ENCODE measurements at places on chromosomes 16 and 17.

DNA sequence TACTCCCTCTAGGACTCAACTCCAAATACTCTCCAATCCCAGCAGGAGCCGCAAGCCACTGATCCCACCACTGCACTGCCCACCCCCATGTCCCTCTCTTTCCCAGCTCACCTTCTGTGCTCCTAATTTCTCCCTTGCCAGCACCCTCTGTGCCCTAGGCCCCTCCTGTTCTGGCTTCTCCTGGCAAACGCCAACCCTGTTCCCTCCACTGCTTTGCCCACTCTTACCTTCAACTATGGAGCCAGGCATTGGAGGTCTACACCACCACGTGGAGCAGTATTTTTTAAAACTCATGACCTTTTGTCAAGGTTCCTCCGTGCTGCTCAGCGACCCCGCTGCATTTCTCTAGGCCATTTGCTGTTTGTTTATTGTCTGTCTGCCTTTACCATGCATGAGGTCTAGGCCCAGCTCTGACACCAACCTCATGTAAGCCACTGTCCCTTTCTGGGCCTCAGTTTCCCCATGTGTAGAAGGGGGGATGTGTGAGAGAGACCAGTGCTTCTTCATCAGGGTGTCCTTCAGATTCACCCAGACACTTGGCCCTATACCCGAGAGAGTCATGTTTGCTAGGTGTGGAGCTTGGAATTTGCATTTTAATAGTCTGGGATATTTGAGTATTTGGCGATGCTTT lies 4.6 kb downstream of the CCDC102A start:
- no peak for DNase-seq

DNA sequence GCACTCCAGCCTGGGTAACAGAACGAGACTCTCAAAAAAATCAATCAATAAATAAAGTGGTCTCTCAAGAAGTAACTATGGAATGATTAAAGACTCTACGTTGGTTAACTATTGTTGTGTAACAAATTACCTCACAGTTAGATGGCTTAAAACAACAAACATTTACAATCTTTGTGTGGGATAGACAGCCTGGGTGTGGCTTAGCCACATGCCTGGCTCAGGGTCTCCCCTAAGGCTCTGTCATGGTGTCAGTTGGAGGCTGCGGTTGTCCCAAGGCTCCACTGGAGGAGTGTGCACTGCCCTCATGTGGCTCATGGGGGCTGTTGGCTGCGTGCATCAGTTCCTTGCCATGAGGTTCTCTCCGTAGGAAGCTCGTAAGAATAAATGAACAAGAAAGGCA lies 294.5 kb downstream of the SNX29 start:
- DNase-seq: peak; percentile 47

DNA sequence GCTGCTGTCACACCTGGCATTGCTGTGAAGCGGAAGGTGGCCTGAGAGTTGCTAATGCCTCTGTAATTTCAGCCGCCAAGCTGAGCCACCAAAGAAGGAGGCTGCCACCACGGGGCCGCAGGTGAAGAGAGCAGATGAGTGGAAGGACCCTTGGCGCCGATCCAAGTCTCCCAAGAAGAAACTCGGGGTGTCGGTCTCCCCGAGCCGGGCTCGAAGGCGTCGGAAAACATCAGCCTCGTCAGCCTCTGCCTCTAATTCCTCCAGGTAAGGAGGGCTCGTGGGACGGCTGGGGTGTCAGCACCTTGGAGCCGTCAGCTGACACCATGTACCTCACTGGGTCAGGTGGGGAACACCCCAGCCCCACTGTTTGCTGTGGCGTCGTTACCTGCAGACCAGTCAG lies 16.2 kb upstream of the IL17C start:
- no peak for DNase-seq

DNA sequence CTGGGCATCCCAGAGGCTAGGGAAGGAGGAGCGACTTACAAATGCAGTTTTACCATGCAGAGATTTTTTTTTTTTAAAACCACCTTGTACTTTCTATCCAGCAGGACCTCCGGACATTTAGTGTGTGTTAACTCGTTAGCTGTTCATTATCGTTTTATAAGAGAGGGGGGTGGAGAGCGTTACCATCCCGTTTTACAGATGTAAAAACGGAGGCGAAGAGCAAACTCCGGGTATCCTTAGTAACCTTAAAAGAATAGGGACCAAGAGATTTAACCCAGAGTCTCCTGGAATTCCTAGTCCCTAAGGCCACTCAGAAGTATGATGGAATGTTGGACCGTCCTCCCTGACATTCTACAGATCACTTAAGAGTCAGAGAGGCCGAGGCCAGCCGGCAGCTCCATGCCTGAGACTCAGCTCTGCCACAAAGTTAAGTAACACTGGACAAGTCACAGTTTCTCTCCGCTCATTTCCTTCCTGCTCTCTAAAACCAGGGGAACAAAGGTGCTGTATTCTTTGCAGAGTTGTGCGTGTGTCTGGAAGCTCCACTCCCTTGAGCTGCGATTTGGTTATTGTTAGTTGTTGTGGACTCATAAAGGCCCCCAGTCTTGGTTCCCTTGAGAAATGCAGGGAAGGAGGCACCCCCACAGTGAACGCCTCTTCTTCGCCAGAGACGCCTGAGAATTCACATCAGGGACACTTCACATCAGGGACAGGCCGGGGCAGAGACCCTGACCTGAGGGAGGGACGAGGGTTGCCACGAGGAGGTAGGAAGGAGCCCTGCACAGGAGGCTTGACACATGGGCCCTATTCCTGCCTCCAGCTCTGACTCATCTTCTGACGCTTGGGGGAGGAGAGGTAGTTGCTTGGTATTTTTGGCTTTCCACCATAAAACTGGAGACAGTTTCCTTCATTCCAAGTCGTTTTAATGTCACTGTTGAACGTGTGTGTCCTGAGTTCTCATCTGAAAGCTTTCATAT lies 1.2 kb downstream of the DUSP14 start:
- peak; percentile 85 for DNase-seq

GRCh38 chr17:3582915-3583314 lies 25.3 kb upstream of the TRPV3 start:
- DNase-seq: no peak

DNA sequence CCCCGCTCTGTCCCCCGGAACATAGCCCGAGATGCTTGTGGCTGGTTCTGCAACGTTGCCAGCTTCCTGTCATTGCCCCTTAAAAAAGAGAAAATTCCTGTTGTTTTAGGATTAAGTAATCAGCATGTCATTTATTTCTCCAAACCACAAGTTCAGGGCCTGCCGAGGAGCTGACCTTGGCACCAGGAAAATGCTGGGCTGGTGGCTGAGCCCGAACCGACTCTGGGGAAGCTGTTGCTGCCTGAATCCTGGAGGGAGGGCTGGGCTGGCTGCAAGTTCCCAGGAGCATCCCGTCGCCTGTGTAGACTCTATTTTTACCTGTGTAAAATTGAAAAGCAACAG lies 130.9 kb upstream of the FOXF1 start:
- DNase-seq: no peak

Measured in NB4 (cell line).